ENCODE measurements at places on chromosomes 12 and 14.

DNA sequence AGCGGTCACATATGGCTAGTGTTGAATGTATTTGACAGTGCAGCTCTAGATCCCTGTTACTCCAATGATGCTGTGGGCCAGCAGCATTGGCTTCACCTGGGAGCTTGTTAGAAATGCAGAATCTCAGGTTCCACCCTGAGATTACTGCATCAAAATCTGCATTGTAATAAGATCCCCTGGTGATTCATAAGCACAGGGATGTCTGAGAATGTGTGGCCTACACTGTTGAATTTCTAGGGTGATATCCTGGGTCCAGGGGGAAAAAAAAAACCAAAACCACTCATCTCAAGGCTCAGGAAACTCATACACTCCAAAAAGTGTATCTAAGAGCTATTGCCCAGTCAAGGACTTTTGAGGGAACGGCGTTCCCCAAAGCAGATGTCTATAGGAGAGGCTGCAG is 196.8 kb downstream of the PPM1H start:
- no peak for DNase-seq

GRCh38 chr14:92404421-92404820 is 81.5 kb downstream of the SLC24A4 start:
- no peak for DNase-seq

GRCh38 chr12:10861366-10861765 is 12.1 kb upstream of the PRR4 start:
- no peak for DNase-seq

- no peak for DNase-seq
These were observed 118.9 kb downstream of the SLC35F4 start for GRCh38 chr14:57747036-57747435.

GRCh38 chr14:74882103-74882920 is 596 bp downstream of the DLST start:
- peak; percentile 76 for DNase-seq

GRCh38 chr12:108119126-108119973 is 9.7 kb upstream of the WSCD2 start:
- no peak for DNase-seq

GRCh38 chr14:91348845-91349465 is 68.7 kb downstream of the CCDC88C start:
- DNase-seq: no peak

DNA sequence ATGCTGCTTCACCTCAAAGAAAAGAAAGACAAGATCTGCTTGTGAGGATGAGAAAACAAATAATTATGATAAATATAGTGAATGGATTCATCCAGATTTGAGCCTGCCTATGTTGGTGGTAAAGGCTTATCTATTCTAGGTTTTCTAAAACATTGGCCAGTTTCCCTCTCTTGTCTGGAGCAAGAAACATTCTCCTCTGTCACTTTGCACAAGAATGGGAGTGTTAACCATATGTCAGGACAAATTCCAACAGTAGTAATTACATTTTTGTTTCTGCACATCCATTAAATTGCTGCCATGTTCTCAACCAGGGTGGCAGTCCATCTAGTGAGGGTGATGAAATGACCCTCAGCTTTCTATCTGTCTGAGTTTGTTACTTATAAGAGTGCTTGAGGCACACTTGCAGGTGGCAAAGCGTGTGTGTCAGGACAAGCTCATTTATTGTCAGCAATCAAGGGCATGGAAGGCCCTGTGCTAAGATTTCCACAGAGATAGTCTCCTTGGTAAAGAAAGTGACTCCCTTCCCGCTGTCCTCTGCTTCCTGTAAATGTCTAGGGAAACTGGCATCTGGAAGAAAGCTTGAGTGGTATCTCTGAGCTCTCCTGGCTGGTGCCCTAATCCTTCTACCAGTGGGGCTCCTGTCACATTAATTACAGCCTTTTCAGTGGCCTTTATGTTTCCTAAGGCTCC is 502.1 kb upstream of the FLRT2 start:
- no peak for DNase-seq

GRCh38 chr14:99621948-99622347 is 17.9 kb upstream of the CCDC85C start:
- no peak for DNase-seq

DNA sequence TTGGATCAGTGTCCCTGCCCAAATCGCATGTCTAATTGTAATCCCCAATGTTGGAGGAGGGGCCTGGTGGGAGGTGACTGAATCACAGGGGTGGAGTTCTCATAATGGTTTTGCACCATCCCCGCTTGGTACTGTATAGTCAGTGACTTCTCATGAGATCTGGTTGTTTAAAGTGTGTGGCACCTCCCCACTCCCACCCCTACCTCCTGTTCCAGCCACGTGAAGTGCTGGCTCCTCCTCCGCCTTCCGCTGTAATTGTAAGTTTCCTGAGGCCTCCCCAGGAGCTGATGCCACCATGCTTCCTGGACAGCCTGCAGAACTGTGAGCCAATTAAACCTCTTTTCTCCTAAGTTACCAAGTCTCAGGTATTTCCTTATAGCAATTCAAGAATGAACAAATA is 67.2 kb downstream of the FERMT2 start:
- DNase-seq: no peak

Data from CD4-positive, alpha-beta T cell treated with Interleukin-17A for 1 hour (primary cell).